ENCODE measurements at places on chromosomes 13 and 19.

GRCh38 chr19:861756-862580, 2.5 kb downstream of the CFD start:
- DNase-seq: no peak

DNA sequence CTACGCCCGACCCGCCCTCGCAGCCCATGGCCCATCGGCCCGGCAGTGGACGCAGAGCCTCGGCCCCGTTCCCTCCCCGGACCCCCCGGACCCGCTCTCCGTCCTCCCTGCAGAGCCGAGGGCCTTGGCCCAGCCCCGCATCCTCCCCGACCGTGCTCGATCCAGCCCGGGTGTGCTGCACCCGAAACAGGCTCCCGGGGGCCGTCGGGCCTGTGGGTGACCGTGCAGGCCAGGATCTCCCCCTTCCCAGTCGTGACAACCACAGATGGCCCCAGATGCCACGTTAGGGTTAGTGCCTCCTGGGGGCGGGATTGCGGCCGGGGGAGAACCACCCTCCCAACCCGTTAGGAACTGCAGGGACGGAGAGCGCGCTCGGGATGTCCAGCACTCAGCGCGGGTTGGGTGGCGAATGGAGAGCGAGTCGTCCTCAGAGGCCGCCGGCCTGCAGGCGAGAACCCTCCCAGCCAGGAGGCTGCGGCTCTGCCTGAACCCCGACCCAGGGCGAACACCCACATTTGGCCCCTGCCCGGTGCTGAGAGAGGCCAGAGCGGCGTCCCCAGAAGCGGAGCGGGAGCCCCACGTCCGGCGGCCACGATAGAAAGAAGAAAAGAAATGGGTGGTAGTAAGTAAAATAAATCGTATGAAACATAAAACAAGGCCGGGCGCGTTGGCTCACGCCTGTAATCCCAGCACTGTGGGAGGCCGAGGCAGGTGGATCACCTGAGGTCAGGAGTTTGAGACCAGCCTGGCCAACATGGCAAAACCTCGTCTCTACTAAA, 6.7 kb upstream of the MADCAM1 start:
- DNase-seq: no peak

GRCh38 chr19:32869369-32869965, at the start of gene SLC7A9:
Gene SLC7A9 (minus strand): TSS chr19:32869767. CDS start chr19:32868534, 1,233 bp downstream.
- no peak for DNase-seq

- DNase-seq: no peak
These were observed 41.6 kb downstream of the TM9SF2 start for GRCh38 chr13:99542788-99543406.

GRCh38 chr13:30409886-30410704, 12.2 kb upstream of the UBE2L5 start:
- DNase-seq: no peak

DNA sequence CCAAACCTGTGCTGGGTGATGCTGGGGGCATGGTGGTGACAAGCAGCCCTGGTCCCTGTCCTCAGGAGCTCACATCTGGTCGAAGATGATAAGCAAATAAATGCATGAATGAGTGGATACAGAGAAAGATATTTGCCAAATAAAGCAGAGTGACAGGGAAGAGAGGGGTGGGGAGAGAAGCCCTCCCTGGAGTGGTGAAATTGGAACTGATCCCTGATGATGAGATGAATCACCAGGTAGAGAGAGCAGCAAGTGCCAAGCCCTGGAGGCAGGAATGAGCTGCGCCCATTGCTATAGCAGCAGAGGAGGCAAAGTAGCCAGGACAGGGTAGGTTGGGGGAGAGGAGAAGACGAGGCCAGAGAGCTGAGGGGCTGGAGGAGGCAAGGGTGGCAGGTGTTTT, 13.7 kb downstream of the FXYD5 start:
- no peak for DNase-seq

DNA sequence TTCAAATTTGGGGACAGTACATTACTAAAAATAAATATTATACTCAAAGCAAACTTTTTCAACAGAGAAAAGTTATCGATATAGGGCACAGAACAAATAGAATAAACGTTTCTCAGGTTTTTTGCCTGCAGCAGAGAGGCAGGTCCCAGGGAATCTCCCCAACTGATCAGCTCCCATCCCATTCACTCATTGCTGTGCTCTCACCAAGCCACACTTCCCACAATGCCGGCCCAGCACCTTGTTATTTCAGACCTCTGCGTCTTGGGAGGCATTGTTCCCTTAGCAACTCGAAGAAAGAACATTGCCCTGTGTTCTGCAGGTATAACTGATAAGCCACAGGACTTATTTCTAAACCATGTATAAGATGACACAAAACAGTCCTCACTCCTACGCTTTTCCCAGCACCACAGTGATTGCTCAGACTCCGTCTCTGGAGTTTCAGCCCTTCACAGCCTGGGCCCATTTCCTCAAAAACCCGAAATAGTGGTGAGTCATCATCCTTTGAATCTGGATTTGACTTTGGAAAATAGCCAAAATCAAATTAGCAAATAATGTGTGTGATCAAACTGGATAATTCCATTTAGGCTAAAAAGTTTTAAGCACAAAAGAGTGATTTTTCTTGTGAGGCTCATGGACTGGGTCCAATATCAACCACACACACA, 100.4 kb downstream of the DCLK1 start:
- DNase-seq: peak; percentile 78

DNA sequence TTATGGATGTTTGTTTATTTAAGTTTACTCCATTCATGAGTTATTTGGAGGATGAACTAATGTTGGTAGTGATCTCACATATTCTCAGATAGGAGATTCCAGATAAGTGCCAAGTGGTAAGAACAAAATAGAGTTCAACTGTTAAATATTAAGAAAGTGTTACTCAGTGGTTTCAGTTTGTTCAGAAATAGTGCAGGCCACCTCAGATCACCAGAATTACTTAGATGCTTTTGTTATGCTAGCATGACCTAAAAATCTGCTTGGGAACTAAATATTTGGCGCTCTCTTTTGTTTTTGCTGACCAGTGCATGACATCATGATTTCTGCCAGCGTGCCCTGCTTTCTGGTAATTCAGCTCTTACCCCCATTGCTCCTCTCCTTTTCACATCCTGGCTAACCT, 15.6 kb downstream of the CLDN10 start:
- no peak for DNase-seq
